Mammary epithelial cell (primary cell): ENCODE measurements at places on chromosomes 6 and 20.

DNA sequence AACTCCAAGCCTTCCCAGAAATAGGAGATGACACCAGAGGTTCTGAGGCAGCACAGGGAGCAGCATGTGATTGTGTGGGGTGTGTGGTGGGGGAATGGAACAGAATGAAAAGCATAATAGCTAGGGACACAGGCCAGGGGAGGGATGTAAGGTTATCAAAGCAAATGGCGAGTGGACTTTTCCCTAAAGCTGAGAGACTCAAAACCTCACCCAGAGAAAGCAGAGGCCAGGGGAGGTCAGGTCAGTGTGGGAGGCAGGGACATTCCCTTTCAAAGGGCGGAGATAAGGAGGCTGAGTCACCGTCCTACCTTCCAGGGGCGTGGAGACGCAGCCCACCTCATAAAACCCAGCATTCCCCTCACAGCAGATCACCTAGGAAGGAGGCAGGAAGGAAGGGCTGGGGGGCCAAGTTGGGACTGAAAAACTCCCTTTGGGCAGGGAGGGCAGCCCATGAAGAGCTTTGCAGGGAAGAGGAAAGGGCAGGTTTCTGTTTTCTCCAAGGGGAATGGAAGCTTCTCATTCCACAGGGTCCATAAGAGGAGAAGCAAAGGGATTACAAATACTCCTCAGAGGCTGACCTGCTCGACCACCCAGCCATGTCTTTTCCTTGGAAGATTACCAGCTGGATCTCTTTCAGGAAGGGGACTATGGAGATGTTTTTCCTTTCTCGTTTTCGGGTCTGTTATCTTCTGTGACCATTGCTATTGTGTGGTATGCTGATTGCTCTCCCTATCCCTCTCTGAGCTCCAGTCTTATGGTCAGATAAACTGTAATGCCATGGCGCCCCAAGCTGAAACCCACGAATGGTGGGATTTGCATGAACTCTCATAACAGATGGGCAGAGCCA lies 9.6 kb upstream of the LY6G5C start:
- no peak for DNase-seq

DNA sequence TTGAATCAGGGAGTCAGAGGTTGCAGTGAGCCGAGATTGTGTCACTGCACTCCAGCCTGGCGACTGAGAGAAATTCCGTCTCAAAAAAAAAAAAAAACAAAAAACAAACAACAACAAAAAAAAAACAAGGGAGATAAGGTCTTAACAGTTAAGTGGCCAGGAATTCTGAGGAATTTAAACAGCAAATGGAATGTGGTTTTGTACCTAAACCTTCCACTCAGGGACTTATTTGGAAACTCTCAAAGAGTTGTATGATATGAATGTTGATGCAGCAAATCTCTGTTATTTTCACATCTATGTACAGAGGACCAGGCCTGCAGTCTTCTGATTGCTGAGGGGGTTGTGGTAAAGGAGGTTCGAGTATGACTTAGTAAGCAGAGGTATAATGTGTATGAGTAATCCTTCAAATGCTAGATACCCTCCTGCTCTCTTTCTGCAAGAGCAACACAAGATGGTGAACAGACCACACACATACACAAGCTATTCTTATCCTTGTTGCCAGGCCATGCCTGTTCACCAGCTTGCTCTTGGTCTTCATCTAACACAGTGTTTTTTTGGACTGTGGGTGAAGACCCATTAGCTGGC lies 174.9 kb upstream of the SCGN start:
- DNase-seq: peak; percentile 61

- no peak for DNase-seq
Observed at GRCh38 chr6:6900569-6901204, 207.1 kb upstream of the RREB1 start.

DNA sequence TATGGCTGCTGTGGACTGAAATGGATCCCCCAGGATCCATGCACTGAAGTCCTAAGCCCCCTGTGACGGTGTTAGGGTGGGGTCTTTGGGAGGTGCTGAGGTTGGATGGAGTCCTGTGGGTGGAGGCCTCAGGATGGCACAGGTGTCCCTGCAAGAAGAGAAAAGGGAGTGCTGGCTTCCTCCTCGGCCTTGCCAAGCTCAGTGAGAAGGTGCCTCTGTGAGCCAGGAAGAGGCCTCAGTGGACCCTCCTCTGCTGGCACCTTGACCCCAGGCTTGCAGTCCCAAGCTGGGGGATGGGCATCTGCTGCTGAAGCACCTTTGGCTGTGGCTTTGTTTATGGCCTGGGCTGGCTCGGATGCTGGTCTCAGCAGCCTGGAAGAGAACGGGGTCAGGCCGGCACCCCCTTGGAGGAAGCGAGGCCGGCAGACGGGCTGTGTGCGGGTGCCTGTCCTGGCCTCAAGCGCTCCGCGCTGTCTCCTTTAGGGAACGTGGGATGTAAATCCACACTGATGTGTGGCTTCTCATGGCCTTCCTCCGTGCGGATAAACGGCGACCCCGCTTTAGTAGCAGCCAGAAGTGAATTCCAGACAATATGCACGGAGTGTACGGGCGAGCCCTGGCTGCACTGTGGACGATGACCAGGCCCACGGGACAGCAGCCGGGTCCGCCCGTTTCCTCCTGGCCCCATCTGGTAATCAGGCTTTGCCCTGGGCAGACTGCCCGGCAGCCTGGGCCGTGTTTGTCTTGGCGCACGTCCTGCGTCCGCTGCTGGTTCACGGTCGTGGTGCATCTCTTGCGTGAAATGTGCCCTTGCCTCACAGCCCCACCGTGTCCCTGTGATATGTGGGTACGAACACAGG lies 182.6 kb downstream of the ERMARD start:
- DNase-seq: no peak

DNA sequence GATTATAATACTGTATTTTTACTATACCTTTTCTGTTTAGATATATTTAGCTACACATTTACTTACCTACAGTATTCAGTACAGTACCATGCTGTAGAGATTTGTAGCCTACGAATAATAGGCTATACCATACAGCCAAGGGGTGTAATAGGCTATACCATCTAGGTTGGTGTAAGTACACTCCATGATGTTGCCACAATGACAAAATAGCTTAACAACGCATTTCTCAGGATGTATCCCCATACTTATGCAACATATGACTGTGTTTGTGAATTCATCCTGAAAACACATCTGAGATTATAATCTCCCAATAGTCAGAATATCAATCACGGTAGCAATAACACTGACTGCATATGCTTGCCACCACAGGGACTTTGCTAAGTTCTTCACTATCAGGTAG lies 20.7 kb downstream of the B4GALT5 start:
- DNase-seq: no peak

DNA sequence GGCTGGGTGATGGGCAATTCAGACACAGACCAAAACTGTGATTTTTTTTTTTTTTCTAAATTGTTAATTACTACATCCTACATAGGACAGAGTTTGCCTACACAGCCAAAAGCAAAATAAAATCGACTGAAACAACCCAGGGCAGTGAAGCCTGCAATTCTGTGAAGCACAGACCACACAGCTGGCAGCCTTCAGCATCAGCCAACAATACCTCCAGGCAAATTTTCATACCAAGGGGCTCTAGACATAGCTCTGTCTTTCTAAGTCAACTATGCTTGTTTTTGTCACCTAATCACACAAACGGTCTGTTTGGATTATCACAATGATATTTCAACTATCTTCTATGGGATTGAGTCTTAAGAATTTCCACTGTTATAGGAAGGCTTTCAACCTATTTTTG lies 17.6 kb downstream of the RMND1 start:
- no peak for DNase-seq

GRCh38 chr6:153162172-153162571 lies 31.1 kb upstream of the RGS17 start:
- no peak for DNase-seq

DNA sequence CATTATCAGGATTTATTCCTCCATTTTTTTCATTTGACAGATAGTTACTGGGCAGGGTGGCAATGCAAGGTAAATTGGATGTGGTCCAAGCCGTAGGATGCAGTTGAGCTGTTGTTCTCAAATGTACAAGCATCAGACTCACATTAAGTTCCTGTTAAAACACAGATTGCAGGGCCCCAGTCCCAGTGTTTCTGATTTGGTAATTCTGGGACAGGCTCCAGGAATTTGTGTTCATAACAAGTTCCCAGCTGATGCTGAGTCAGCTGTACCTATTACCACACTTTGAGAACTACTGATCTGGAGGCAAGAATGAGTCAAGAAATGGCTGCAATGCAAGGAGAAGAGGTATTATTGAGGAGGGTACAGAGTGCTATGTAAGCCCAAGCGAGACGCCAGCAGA lies 11.7 kb downstream of the TMEM244 start:
- peak; percentile 89 for DNase-seq

DNA sequence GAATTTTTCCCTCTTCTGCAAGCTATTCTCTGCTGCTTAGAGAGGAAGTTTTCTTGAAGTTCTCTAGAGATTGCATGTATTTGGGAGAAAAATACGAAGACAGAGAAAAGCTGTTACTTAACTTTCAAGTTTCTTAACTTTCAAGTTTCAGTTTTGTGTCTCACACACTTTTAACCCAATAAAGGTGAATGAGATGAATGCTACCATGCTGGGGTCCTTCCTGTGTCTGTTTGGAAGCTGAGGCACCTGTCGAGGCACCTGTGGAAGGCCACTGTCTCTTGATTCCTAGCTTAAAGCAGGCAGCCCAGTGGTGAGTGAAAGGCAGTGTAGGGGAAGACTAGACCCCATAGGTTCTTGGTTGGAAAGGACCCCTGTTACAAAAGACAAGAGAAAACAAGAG lies 372.8 kb upstream of the JARID2 start:
- no peak for DNase-seq

- DNase-seq: no peak
Observed at GRCh38 chr6:30687659-30688431, 1.4 kb upstream of the PPP1R18 start.

- peak; percentile 53 for DNase-seq
Observed at GRCh38 chr6:28737750-28738395, 185.9 kb downstream of the TRIM27 start.

GRCh38 chr6:134619077-134619476 lies 301.2 kb upstream of the SGK1 start:
- DNase-seq: no peak

DNA sequence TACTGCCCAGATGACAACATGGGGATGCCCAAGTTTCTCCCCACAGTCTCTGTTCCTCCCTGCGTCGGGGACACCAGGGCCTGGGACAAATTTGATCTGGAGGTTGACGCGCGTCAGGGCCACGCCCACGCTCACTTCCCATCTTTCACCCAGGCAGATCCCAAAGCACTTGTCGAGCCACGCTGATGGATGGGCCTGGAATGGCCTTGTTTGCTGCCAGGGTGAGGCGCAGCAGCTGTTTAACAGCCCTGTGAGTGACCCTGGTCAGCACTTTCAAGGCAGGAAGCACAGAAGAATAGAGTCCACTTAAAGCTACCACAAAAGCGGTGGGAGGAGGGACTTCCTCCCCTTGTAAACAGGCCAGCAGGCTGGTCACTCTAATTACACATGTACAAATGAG lies 324.7 kb upstream of the JARID2 start:
- DNase-seq: no peak

DNA sequence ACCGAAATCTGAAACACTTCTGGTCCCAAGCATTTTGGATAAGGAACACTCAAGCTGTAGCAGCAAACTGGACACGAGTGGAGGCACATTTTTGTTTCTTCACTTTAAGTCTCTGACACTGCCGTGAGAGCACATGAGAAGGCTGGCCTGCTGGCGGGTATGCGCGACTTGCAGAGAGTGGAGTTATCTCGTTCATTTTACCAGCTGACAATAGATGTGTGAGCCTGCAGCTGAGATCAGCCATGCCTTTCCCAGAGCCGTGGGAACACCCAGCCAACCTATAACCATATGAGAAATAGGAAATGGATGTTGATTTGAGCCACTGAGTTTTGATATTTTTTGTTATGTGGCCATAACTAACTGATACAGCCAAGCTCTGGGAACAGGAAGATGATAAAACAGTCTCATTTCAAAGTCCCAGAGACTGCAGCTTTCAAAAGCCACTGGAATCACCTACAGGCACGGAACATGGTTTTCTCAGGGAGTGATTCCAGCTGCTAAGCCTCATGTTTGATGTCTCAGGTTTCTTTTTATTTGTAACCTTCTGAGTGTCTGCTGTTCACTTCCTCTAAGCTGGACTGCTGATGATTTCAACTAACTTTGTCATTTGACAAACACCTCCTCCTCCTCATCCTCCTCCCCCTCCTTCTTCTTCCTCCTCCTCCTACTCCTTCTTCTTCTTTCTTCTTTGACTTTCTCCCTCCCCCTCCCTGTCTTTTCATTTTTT lies 28.6 kb upstream of the LAMP5 start:
- no peak for DNase-seq

DNA sequence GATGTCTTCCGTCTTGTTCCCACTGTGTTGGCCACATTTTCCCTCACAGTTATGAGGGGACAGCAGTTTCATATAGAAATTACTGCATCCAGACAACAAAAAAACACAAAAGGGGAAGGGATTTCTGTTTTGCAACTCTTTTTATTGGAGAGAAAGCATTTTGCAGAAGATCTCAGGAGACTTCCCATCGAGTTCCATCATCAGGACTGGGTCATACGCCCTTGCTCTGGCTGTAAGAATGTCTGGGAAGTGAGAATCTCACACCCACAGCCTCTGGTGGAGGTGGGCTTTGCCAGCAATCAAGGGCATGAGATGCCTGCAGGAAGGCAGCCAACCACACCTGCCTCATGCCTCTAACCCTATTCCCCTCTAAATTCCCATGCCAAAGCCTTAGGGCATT lies 5.8 kb upstream of the IGF2R start:
- no peak for DNase-seq

DNA sequence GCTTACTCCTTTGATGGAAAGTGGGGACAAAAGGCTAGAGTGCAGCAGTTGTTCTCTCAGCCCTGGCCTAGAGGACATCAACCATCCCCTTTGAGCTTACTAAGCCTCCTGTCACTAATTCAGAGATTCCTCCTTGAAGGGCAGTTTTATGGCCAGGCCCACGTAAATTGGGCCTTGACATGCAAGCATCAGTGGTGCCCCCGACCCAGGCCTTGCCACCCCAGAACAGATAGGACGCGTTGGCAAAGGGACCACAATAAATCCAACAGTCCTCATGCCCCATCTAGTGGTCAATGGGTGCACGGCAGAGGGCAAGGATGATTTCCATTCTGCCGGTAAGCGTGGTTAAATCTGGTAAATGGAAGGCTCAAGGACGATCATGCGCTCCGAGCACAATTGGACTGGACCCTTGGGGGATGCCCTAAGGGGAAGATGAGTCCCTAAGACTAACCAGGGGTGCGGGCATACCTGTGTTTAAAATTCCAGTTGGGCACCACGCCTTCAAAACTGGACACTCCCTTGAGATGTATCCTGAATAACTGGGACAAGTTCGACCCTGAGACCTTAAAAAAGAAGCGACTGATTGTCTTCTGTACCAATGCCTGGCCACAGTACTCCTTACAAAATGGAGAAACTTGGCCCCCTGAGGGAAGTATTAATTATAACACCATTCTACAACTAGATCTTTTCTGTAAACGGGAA lies 32.6 kb downstream of the CEP85L start:
- DNase-seq: peak; percentile 8

- DNase-seq: no peak
Observed at GRCh38 chr6:6926856-6927255, 180.9 kb upstream of the RREB1 start.

- DNase-seq: no peak
Observed at GRCh38 chr6:53382421-53382820, 33.7 kb upstream of the ELOVL5 start.
